ENCODE measurements at places on chromosomes 5 and 9.
A peak's percentile ranks its signal among the peaks of the same experiment; 100 is the strongest.

- DNase-seq: peak; percentile 84
Measured at GRCh38 chr5:115169487-115170133, at the start of gene TRIM36. TRIM36 (minus strand) TSS chr5:115169908; CDS start chr5:115169634, 274 bp downstream.

DNA sequence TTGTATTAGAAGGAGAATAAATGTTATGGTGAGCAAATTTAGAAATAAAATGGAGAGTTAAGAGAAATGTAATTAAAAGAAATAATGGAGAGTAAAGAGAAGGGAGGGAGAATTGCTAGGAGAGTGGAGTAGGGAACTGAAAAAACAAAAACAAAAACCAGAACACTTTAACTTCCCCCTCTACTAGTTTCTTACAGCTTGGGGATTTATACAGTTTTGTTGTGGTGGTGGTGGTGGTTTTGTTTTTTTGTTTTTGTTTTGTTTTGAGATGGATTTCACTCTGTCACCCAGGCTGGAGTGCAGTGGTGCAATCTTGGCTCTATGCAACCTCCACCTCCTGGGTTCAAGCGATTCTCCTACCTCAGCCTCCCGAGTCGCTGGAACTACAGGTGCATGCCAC lies 322.4 kb downstream of the TMEM167A start:
- no peak for DNase-seq

- no peak for DNase-seq
Measured at GRCh38 chr5:126812199-126812570, 35.2 kb downstream of the LMNB1 start.

- DNase-seq: no peak
Measured at GRCh38 chr5:132176987-132177386, 50.7 kb downstream of the P4HA2 start.

DNA sequence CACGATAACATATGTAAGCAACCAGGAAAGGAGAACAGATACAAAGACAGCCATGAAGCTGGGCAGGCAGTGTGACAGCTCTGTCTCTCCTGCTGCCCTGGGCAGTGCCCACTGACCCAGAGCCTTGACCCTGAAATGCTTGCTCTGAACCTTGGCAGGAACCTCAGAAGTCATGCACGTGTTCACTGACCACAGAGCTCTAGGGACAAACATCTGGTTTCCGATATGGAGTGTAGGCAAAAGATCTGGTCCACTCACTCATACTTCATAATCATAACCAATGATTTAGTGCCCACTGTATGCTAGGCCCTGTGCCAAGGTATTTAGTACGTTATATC lies 102.6 kb downstream of the FSTL4 start:
- DNase-seq: no peak

- no peak for DNase-seq
Measured at GRCh38 chr5:175321927-175322532, 122.0 kb downstream of the DRD1 start.

GRCh38 chr5:10266137-10266536 lies 16.1 kb downstream of the CCT5 start:
- DNase-seq: no peak

DNA sequence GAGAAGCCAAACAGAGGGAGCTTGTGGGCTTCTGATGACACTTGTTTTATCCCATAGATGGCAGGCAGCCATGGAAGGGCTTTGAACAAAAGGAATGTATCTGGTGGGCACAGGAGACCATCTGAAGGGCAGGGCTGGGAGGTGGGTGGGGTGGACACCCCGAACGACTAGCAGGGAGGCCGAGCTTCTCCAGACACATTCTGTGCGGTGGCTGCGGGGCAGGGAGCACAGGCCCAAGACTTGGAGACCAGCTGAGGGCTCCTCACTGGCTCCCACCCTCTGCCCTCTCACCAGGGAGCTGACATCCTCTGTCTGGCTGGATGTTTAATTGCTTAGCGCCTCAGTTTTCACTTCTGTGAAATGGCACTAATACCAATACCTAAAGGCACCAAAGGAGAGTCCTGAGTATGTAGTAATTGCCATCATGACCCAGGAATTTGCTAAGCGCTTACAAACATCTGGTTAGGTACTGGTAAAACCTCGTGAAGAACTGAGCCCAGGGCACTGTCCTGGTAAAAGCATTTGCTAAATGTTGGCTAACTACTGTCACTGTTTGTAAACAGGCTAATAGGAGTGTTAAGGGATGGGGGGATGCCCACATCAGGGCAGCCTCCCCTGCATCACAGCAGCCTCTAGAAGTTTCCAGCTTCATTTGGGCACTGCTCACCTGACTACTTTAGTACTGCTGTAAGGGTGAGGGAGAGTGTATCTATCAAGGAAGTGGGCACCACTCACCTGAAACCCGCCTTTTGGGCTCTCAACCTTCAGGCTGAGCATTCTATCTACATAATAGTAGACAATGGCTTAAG lies 2.1 kb upstream of the PHF2 start:
- DNase-seq: no peak

- no peak for DNase-seq
Measured at GRCh38 chr9:126586236-126586635, 27.5 kb upstream of the LMX1B start.

- no peak for DNase-seq
Measured at GRCh38 chr5:370959-371810, 49.7 kb downstream of the AHRR start.

GRCh38 chr9:89822996-89823395 lies 218.2 kb downstream of the GADD45G start:
- no peak for DNase-seq

- DNase-seq: no peak
Measured at GRCh38 chr5:25552871-25553481, 908.2 kb upstream of the CDH10 start.

- no peak for DNase-seq
Measured at GRCh38 chr5:531101-531748, 7.0 kb upstream of the SLC9A3 start.

- no peak for DNase-seq
Measured at GRCh38 chr9:87518702-87519335, 21.2 kb downstream of the DAPK1 start.

DNA sequence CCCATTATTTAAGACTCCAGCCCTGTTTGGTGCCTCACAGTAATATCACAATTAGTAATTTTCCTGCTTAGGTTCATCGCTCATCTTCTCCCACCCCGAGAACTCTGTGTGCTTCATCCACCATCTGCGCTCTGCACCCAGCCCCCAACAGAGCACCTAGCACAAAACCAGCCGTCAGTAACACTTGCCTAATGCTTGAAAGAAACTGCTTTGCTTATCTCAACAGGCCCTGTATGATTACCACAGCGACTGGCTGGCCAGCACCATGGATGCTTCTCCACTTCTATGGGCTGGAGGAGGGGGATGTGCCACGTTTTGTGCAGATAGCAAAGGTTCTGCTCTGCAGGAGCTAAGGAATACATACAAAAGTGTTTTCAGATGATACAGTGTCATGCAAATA lies 166.8 kb downstream of the SPOCK1 start:
- DNase-seq: no peak

DNA sequence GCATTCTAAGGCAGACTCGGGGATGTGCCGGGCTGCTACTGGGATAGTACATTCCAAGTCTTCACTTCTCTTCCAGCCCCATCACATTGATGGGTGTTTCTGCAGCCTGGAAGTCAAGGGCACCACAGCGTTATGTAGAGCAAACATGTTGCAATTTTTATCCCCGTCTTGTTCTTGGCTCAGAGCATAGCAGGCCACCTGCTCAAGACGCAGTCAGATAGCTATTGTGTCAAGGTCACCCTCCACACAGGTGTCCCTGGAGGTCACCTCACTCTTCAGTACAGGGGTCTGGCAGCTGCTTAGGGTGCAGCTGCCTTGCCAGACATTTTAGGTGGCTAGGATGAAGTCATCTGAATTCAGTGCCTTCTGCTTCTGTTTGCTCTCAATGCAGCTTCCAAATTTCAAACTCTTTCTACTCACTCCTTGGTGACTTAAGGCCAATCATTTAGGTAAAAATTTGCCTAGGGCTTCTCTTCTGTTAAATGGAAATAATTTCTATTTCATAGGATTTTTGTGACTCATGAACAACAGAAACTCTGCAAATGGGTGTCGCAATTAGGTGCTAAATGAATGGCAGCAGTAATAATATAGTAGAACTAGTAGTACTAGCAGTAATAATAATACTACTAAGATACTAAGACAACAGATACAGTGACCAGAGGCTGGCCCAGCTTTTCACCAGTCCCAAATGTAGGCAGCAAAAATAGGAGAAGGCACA lies 24.3 kb downstream of the KCNV2 start:
- DNase-seq: no peak

- DNase-seq: no peak
Measured at GRCh38 chr5:32551194-32551593, 34.2 kb upstream of the SUB1 start.

- peak; percentile 19 for DNase-seq
Measured at GRCh38 chr9:88388886-88389605, 802 bp downstream of the SPIN1 start.

Measured in central memory CD4-positive, alpha-beta T cell (primary cell).